NCI-H187 (cell line): ENCODE measurements at places on chromosomes 2 and 18.

DNA sequence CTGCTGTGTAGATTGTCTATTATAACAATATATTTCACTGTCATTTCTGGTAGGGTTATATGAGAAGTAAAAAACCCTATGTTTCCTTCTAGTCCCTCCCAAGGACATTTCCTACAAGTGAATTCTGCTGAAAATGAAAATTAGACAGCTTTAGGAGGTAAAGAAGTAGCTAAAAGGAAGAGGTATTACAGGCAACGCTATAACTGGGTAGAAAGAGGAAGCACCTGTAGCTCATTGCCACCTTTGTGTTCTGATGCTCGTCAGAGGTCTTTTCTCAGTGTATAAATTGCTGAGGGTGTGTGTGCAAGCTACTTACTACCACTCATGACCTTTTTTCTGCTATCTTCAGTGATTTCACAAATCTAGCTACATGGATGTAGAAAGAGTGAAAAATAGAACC is 1.4 kb downstream of the DNAJC10 start:
- DNase-seq, result no peak

GRCh38 chr2:170577356-170577755 is 137.8 kb upstream of the SP5 start:
- no peak for DNase-seq

DNA sequence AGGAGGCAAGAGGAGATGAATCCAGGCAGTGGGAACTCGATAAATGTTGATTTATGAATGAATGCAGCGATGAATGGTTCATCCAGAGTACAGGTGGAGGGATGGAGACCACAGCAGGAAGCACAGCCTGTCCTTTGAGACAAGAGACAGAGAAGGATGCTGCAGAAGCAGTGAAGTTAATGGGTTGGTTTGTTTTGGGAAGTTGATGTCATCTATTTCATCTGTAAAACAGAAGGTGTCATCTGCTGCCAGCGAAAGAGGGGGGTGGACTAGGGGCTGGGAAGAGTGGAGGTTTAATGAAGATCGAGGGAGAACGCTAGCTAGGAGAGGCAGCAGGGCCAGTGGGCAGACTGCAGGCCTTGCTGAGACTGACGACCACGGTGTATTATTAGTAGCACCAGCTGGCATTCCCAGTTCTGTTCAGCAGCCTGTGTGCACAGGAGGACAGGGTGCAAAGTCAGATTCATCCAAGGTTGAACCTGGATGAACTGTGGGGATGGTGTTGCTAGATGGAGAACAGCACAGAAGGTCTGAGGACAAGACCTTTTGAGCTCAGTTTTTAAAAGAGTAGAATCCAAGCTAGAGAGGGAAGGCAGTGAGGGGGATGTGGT is 120.3 kb upstream of the CAPN13 start:
- no peak for DNase-seq

DNA sequence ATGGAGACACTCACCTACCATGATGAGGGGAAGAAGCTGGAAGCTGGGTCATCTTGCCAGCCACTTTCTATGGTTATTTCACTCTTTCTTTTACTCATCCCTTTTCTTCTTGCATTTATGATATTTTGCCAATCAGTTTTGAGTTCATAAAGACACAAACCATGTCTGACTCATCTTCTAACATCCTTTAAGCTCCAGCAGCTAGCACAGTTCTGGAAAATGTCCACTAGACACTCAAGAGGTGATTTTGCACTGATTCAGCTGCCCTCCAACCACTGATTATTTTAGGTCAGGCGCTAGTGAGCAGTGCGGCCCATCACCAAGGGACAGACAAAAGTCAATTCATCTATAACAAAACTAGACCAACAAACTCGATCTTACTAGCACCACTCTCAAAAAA is 537.1 kb upstream of the ID2 start:
- no peak for DNase-seq

DNA sequence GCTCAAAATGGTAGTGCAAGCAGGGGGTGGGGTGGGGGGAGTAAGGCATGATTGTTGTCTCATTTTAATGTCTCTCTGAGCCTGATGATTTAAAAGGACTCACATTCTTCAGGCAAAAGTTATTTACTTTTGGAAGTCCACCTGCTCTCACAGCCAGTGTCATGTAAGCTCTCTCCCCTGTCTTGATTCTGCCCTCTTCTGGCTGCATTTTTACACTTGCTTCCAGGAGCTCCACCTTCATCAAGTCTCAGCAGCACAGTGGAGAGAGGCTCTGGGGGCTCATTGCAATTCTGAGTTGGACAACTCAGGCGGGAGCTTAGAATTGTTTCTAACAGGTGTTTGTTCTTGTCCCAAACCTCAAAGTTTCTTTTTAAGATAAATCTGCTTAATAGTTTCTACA is 39.2 kb downstream of the GNAL start:
- DNase-seq, result no peak
